ENCODE measurements at places on chromosomes 12 and 14. TPM values are rescaled to one million over a fixed set of nuclear protein-coding genes. Genes with fewer than 3 reads are reported as not detected.

Gene CPNE6
- not detected for total RNA-seq

Gene OR4N5
- not detected for total RNA-seq

Gene LGALS3
- 1,302 TPM for total RNA-seq

Gene ZNF84
- 13.7 TPM for total RNA-seq

Gene RAD51AP1
- total RNA-seq, result 13.8 TPM

Gene GPRC5A
- total RNA-seq, result 28.9 TPM

Gene GPX2
- not detected for total RNA-seq

Gene TSPAN19
- 0.33 TPM for total RNA-seq

Gene CCND2
- 0.34 TPM for total RNA-seq

Gene TAS2R50
- 2.4 TPM for total RNA-seq

All from melanocyte of skin (primary cell).